Activated CD4-positive, alpha-beta T cell treated with anti-CD3 and anti-CD28 coated beads, Interleukin-2, amount 50 U/mL, for 24 hours (primary cell): ENCODE measurements at places on chromosomes 1 and 21.

DNA sequence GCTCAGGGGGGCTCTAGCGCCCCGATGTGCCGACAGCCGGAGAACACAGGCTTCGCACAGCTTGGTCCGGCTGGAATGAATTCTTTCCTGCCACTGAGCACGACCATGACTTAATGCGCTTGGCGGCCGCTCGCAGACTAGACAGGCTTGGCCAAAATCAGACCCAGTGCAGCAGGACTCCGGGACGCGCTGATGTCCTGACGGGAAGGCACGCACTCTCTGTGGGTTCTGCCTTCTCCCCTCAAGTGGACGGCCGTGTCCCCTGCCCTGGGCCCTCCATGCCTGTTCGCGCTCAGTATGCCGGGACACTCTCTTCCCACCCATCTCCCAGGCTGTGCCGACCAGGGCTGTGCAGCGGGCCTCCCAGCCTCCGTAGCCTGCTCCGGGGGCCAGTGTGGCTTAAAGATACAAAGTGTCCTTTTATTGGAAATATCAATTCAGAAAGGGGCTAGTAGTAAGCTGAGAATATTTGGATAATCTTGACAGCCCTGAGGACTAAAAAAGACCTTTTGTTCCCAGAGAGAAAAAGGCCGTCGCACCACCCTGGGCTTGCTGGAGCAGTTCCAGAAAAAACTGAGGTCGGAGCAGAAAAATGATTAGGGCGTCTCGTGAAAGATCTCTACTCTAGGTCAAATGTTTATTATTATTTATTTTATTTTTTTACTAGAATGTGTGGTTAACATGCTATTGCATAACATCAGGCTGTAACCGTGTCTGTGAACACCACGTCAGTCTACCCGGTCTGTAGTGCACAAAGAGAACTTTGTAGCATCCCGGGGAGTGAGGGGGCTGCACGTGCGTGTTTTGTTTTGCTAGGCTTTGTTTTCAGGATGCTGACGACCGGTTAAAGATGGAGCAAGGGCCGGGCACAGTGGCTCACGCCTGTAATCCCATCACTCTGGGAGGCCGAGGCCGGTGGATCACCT, 88.1 kb upstream of the ARHGEF16 start:
- no peak for DNase-seq

DNA sequence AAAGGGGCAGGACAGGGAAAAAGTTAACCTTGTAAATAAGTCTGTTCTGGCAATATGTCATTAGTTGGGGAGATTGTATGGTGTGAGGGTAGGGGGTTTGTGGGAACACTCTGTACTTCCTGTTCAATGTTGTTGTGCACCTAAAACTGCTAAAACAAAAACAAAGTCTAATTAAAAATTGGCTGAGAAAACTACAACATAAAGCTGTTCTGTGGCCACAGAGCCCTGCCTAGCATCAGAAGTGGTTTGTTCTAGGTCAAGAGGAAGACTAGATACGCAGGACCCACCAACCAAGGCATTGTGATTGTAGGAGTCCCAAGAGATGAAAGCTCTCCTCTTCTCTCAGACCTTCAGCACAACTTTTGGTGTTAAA, 81.0 kb upstream of the LRRC8D start:
- DNase-seq: no peak

DNA sequence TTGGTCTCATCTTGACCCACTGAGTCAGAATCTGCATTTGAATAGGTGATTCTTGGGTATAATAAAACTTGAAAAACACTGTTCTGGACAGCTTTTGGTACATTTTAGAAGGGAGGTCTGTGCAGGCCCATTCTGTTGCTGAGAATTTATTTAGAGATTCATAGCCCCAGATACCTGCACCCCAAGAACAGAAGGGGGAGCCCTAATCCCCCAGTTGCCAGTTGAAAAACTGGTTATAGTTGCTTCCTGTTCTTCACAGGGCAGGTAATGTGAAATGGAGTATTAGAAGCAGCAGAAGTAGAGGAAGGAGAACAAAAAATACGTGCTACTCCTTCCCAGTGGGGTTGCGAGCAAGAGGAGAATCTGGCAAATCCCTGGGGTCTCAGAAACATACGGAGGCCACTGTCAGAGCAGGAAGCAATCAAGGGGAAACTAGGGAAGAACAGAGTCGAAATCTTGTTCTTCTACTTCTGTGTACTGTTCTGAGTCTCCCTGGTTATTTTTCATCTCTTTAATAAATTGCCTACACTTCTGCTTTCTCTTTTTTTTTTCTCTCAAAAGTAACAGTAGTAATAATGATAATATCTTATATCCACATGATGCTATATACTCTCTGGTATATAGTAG, 4.6 kb upstream of the CLCA2 start:
- no peak for DNase-seq

DNA sequence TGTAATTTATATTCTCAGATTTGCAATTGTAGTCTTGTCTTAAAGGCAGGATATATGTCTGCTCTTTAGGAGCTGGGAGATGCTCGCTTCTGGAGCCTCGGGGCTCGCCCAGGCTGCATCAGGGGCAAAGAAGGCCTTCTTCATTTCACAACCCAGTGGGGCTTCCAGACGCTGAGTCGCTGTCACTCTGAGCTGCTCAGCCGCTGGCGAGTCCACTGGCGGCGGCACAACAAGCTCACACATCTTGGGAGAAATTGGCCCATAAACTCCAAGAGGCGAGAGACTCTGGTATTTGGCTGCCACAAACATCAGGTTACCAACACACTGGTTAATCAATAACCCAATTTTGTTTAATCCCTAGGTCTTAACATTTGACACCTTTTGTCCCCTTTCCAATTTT, 216.6 kb downstream of the ATG4C start:
- no peak for DNase-seq

- DNase-seq: no peak
These were observed 186.1 kb downstream of the TRABD2B start for GRCh38 chr1:47810964-47811682.

DNA sequence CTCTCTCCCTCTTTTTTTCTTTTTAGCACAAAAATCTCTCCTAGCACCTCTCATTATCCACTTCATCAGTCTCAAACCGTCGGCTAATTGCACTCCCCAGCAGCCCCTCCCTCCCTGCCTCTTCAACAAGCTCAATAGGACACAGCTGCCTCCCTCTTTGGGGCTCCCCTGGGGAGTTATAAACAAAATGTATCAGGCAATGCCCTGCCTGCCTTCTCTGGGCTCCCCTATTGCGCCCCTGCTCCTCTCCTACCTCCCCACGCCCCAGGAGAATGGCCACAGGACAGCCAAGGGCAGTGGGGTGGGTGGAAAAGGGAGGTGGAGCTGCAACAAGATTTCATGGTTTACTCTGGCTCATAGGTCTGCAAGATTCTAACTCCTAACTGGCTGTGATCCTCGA, 147.1 kb upstream of the GRIK3 start:
- no peak for DNase-seq

- no peak for DNase-seq
These were observed 487.3 kb upstream of the PTBP2 start for GRCh38 chr1:96234299-96234698.

- no peak for DNase-seq
These were observed 32.5 kb downstream of the TNNT2 start for GRCh38 chr1:201345081-201345355.

DNA sequence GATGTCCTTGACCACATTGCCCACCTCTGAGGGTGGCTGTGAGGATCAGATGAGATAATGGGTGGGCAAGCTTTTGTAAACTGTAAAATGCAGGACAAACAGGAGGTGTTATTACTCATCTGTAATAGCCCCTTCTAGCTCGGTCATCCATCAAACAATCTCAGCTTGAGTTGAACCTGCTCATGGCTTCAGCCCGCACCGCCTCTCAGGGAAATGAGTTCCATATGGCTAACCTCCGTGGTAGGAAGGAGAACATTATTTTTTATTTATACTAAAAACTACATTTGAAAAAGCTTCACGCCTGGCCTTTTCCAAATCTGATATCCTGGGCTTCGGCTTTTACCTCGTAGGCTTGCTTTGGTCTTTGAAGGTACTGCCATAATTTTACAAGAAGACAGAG, 116.2 kb upstream of the USP24 start:
- DNase-seq: no peak
